ENCODE measurements at places on chromosomes 3 and 15.

GRCh38 chr15:92709110-92709790 is 53.7 kb upstream of the FAM174B start:
- DNase-seq: no peak

GRCh38 chr3:166510382-166510781 is 673.2 kb upstream of the BCHE start:
- no peak for DNase-seq

DNA sequence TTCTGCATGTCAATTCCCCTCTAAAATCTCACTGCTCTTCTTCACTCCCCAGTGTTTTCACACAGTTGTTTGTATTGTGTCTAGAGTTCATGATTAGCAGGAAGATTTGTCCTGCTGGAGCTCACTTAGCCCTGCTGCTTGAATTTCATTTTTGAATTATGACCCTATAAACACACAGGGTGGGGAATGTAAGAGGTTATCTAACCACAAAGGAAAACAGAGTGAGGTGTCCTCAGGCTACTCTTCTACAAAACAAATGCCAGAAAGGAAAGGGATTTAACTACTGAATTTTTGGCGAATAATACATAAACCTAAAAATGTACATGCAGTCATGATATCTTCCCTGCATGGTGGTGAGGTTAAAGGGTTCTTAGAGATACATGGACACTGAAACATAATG is 215.1 kb upstream of the CNTN4 start:
- no peak for DNase-seq

DNA sequence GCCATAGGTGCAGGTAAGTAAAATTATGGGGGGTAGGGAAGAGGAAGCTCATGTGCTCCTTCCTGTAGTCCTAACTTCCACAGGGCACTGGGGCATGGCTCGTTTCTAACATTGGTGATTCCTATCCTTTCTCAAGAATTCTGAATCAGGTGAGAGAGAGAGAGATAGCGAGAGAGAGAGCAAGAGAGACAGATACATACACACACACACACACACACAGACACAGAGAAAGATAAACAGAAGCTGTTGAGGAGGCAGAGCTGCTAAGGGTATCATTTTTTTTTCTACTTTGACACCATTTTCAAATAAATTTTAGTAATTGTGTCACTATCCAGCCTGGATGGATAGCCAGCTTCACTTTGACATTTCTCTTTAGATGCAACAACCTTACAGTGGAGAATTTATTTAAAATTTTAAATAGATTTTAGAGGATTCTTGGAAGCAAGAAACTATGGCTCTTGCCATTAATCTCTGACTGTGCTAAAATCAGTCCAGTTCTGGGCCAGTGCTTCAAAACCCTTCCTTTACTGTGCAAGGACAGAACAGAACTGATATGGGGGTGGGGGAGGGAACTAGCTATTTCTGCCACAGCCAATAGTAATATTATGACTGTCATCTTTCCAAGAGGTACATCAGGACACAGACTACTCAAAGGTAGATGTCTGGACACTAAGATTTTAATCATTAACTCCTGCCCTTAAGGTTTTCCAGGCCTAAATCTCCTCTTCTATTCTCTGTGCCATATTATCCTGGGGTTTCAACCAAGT is 14.6 kb upstream of the RAMAC start:
- no peak for DNase-seq

GRCh38 chr3:126464093-126464492 is 11.6 kb downstream of the ZXDC start:
- no peak for DNase-seq

- DNase-seq: no peak
These were observed 271.5 kb downstream of the XXYLT1 start for GRCh38 chr3:194999491-194999890.

- DNase-seq: no peak
These were observed 36.4 kb upstream of the BOC start for GRCh38 chr3:113174801-113175485.

DNA sequence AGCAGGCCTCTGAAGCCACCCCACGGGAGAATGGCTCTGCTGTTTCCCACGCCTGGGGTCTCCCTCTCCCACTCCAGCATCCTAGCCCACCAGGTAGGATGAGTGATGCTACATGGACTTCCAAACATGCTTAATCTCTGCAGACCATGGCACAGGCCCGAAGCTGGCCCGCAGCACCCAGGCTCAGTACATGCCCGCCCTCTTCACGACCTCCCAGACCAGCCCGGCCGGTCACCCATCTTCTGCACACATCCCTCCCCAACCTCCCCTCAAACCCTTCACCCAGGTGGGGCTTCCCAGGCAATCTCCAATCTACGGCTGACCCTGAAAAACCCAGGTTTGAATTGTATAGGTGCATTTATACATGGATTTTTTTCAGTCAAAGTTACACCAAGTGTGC is 264.0 kb downstream of the TJP1 start:
- DNase-seq: no peak

DNA sequence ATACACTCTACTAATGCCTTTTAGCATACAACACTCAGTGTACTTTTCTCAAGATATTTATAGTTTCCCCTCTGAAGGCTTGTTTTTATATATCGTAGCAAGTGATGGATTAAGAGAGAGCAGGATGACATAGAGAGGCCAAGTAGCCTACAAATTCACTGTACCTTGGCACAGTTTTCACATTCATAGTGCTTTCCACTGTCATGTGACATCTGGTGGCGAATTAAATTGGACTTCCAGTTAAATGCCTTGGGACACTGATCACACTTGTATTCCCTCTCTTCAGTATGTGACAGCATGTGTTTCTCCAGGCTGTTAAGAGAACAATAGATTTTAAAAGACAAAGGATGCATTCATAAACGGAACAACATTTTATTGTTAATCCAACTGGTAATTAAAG is 541.1 kb downstream of the MECOM start:
- peak; percentile 7 for DNase-seq

- peak; percentile 61 for DNase-seq
These were observed 1.3 kb downstream of the ELL3 start for GRCh38 chr15:43775411-43775965.

DNA sequence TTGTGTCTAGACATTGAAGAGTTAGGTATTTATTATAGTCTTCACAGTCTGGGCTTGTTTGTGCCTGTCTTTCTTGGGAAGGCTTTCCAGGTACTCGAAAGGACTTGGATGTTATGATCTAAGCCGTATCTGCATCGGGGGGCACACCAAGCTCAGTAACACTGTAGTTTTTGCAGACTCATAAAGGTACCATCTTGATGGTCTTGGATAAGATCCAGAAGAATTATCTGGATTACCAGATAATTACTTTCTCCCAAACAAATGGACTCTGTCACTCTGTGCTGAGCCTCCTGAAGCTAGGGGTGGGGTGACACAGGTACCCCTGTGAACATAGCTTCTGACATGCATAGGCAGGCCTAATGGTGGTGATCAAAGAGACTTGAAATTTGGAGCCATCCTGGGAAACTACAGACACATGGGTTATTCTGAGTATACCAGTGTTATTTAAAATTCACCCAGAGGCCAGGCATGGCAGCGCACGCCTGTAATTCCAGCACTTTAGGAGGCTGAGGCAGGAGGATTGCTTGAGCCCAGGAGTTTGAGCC is 238.6 kb upstream of the TPM1 start:
- DNase-seq: no peak

DNA sequence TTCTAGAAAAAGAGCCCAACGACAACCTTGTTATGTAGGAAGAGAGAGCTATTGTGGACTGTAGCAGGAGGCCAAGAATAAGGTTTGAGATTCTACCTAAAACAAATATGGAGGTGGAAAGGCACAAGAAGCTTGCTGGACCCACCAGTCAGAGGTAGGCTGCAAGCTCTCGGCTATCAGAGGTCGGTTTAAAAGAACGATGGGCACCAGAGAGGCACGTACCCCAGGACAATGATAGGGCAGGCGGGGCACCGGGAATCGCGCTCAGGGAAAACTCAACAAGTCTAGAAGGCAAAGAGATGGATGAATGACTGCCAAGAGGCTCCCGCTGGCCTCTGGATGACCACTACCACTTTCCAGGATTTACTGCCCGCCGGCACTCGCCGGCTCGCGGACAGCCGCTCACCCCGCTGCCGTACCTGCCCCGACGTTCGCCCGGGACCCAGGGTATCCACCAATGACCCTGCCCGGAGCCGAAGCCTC is 1.1 kb downstream of the HDGFL3 start:
- DNase-seq: peak; percentile 25
